NCI-H1694 treated with DMSO at 0.1 percent for 48 hours (cell line): ENCODE measurements at places on chromosomes 2 and 18.

DNA sequence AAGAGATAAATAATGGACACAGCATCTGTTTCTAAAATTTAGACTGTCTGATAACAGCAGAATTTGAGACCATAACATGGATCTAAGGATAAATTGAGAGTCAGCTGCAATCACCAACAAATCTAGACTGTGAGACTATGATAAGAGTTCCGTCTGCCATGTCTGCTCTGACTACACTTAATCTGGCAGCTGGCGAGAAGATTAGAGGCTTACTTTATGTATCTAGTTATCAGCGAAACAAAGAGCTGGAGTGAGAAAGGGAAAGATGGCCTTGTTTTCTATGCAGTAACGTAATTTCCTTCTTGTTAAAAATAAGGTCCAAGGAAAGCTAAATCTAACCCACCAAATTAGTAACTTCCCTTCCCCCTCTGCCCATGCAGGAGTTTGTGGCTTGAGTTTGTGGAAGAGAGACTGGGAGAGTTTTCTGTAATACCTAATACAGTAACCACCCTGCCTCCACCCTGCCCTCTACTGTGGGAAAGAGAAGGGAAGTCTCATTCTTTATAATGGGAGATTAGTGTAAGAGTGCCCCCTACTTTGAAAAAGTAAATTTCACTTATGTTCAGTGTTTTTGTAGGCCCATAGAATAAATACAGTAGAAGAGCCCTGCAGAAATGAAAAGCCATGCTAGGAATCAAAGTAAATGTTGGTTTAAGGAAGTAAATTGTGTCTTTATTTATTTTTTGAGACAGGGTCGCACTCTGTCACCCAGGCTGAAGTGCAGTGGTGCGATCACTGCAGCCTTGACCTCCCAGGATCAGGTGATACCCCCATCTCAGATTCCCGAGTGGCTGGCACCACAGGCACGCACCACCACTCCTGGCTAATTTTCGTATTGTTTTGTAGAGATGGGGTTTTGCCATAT, 27.5 kb downstream of the EML4 start:
- peak; percentile 66 for DNase-seq

GRCh38 chr18:65436430-65436829, 314.4 kb upstream of the CDH7 start:
- DNase-seq, result no peak

DNA sequence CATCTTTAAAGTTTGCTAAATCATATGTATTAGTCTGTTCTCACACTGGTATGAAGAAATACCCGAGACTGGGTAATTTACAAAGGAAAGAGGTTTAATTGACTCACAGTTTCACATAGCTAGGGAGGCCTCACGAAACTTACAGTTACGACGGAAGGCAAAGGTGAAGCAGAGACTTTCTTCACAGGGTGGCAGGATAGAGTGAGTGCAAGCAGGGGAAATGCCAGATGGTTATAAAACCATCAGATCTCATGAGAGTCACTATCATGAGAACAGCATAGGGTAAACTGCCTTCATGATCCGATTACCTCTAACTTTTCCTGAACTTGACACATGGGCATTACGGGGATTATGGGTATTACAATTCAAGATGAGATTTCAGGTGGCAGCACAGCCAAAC, 1075.2 kb upstream of the NRXN1 start:
- DNase-seq, result no peak

- no peak for DNase-seq
Measured at GRCh38 chr2:239392688-239393387, 8.0 kb downstream of the HDAC4 start.

GRCh38 chr2:209113026-209113425, 310.8 kb upstream of the MAP2 start:
- peak; percentile 22 for DNase-seq

DNA sequence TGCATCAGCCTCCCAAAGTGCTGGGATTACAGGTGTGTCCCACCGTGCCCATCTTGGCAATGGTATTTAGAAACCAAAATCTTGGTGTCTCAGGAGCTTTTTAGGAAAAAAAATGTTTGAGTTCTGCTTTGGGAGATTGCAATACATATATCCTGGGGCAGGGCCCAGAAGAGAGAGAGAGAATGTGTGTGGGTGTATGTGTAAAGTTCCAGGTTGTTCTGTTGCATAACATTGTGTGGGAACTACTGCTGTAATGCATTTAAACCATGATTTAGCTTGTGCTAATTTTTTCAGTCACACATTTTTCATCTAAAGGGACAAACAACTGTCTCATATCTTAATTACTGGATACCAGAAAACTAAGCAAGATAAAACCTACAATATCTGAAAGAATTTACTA, 70.8 kb upstream of the NABP1 start:
- no peak for DNase-seq

DNA sequence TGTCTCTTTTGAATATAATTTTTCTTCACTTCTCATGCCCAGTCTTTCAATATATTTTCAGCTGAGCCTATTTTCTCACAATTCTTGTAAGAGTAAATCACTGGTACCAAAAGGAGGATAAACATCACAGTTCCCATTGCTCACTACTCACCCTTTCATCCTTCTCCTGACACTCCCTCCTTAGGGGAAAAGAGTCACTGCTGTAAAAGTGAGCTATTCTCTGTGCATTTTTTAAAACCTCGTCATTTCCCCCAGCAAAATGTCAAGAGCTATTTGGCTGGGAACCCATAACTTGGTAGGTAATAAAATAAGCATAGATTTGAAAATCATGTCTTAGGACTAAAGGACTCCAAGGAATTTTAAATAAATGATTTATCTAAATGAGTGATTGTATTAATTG, 340.1 kb upstream of the GYPC start:
- DNase-seq, result no peak

- no peak for DNase-seq
Measured at GRCh38 chr2:172448544-172449267, 21.3 kb downstream of the ITGA6 start.

DNA sequence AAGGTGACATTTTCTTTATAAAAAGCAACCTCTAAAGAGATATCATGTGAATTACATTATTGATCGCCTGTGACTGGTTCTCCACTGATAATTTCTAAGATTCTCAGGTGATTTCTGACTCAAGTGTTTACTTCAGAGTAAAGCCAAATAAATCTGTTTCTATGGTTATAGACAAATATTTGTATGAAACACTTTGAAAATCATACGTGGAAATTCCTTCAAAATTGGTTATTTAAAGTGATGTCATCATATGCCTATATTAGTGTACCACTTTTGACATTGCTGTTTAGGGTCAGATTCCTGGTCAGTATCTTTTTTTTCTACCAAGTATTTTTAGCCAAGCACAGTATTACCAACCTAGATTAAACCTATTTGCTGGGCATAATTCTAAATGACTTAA, 881.3 kb upstream of the FAM98A start:
- DNase-seq, result no peak

GRCh38 chr2:111032721-111033429, 87.8 kb upstream of the BCL2L11 start:
- DNase-seq, result no peak

- no peak for DNase-seq
Measured at GRCh38 chr2:61633250-61633649, 95.1 kb upstream of the XPO1 start.

DNA sequence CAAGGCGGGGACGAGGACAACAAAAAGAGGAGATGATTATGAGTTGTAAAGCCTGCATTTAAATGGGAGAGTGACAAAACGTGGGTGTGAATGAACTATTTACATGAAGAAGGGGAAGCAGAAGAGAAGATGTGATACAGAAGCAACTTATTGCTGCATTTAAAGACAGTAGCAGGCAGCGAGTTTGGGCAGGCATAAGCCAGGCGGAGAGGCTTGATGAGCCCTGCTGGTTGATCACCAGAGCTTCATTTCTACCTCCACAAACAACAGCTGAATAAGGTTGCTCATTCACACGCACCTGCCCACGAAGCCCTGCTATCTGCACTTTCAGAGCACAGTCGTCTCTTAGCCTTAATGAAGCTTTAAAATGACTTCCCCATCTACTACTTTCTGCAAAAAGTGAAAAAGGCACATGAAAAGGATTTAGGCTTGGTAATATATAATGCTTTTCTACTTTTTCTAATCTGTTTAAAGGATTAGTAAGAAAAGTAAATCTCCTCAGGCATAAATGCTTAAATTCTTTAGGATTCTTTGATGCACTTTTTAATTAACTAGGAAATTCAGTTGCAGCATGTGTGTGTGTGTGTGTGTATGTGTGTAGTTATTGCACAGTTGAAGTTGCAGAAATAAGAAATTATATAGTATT, 3.1 kb downstream of the SLC38A11 start:
- no peak for DNase-seq

DNA sequence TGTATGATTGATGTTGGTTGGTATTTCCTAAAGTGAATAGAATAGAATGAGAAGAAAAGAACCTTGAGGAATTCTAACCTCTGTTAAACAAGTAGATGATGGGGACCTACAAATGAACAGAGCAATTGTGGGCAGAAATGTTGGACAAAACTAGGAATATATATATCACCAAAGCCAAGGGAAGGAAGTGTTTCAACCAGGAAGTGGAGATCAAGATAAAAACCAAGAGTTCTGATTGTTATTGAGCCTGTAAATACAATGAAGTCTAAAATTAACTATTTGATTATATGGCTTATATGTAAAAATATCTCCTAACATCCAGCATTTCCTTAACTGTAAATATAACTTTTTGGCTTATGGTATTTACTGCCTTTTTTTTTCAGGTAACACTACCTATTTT, 730.0 kb downstream of the SOCS6 start:
- DNase-seq, result no peak

DNA sequence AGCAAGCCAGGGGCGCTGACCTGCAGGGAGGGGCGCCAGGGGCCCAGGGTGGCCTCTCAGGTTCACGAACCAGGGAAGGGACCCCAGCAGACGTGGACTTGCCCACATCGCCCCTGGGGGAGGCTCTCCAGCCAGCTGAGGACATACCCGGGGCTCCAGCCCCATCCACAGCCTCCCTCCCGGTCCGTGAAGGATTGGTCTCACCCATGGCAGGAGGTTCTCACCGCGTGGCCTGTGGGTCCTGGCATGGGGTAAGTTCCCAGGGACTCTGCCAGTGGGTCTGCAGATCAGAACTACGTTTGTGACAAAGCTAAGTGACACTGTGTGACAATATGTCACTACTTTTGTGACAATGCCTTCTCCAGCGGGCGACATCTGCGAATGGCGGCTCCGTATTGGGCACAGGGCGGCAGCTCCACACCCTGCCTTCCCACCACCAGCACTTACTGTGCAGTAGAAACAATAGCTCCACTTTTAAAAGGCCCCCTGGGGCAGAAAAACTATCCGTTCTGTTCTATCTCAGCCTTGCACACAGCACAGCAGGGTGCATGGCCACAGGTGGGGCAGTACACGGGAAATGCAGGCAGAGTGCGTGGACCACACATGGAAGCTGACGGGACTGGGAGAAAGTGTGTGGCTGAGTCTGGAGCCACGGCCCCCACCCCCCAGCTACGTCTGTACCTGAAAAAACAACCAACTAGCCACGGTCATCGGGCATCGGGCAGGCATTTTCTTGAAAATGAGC, 65.2 kb upstream of the CTDP1 start:
- no peak for DNase-seq

- no peak for DNase-seq
Measured at GRCh38 chr2:68755071-68755470, 20.5 kb downstream of the ARHGAP25 start.

DNA sequence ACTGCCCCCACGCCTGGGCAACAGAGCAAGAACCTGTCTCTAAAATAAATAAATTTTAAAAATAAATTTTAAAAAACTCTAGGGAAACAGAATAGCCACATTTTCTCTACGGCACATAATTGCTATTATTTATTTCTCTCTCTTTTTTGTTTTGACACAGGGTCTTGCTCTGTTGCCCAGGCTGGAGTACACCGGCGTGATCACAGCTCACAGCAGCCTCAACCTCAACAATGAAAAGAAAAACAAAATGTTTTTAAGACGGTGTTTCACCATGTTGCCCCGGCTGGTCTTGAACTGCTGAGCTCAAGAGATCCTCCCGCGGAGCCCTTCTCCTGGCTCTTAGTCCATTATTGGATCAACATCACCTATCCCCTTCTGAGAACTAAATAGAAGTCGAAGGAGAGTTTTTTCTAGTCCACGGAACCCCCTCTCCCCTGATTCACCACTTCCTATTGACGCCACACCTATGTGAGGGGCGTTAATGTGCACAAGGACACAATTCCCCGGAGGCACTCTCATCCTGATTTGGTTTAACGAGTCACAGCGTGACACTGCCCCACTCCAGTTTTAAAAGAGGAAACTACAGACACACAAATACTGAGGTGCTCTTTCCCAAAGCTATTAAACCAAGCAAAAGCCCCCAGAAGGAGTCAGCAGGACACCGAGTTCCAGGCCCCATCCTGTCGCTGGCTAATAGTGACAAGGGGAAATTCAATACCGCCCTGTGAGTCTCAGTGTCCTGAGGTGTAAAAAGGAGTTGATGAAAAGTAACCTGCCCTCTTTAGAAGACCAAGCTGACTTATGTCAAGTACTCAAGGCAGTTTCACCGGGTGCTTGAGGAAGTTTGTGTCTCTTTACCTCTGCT, 1.1 kb downstream of the NPC1 start:
- DNase-seq, result no peak

GRCh38 chr18:70197844-70198243, 7.6 kb downstream of the RTTN start:
- no peak for DNase-seq

DNA sequence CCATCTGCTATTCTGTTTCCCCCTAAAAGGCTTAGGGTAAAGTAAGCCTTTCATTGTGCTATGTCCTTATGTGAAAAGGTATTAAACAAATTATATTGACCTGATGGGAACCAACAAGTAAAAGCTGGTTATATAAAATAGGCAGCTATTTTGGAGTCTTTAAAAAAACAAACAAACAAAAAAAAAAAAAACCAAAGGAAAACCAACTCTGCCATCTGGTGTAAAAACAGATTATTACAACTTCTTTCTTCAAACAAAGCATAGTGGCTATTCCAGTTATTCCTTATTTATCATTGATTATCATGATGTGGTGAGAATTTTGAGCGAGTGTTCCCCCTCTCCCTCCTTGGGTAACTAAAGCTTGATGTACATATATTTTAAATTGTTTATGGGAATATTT, 122.3 kb upstream of the FHL2 start:
- DNase-seq, result peak; percentile 50

- DNase-seq, result no peak
Measured at GRCh38 chr2:105376010-105376409, 22.8 kb downstream of the FHL2 start.

GRCh38 chr2:47499621-47500309, 96.8 kb downstream of the MSH2 start:
- DNase-seq, result no peak
